ENCODE measurements at places on chromosomes 12 and 14.

GRCh38 chr12:75846102-75846501 is 185.5 kb downstream of the PHLDA1 start:
- no peak for DNase-seq

DNA sequence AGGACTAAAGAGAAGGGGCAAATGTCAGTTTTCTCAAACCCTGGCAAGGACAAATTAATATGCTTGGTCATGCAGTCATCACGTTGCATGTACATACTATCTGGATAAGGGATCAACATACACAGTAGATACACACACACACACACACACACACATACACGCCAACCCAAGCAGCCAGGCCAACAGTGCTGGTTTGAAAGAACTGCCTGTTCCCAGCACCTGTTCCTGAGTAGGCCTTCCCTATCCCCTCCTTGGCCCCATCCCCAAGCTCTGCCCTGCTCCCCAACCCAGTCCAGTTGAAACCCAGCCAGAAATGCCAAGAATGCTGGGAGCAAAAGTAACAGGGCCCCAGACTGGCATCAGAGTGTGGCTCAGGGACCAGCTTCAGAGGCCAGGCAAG is 4.4 kb downstream of the ITGA7 start:
- no peak for DNase-seq

DNA sequence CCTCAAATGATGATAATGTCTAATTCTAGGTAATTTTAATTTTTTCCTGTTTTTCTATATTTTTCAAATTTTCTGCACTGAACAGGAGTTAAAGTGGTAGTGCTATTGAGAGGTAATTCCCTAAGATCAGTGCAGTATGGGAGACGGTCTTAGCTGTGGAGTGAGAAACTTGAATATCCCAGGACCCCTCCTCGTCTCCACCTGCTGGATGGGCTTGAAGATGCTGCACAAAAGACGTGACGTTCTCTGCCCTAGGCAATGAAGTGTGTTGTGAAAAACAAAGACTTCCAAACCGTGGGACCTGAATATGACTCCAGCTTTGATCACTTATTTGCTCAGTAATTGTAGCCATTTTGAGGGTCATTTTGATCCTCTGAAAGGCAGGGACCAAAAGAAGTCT is 298.1 kb downstream of the VRK1 start:
- no peak for DNase-seq

GRCh38 chr12:124497658-124498057 is 69.8 kb downstream of the NCOR2 start:
- DNase-seq: no peak

DNA sequence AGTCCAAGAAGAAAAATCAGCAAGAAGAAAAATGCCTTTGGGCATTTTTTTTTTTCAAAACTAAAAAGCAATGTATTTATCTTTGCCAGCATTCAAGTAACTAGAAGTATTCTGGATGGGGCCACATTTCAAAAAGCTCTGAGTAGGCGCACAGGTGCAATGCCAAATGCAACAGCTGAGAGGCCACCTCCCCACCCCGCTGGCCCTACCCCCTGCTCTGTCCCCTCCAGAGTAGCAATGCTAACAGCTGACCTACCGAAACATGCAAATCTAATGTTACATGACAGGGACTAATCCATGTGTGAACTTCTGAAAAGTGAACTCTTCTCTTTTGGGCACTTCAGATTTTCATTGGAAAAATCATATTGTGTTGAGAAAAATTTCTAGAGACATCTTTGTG is 153.7 kb upstream of the SLC38A2 start:
- DNase-seq: no peak

GRCh38 chr14:37247791-37248461 is 50.2 kb downstream of the MIPOL1 start:
- DNase-seq: no peak

DNA sequence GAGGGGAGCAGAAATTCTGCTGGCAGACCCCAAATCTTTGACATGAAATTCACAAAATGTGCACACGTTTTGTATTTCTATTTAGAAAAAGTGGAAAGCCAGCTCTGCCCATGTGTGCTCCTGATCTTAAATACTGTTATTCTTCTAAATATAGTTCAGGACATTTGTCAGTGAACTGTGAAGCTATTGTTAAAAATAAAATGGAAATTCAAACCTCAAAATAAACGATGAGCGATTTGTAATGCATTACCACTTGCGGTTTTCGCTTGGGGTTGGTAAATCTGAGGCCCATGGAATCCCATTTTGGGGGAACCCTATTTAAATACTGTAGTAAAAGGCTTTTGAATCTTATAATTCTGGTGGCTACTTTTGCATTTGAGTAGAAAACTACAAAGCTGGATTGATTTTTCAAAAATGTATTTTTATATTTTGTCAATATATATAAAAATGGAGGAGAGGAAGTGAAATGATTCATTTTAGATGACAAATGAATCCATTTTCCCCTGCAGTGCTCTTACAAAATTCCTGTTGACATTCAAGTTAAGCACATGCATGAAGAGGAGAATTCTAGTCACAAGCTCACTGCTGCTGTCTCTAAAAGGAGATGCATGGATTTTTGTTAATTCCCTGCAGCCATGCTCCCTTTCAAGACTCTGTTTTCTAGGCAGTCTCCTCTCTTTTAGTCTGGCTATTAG is 47.1 kb downstream of the FLRT2 start:
- no peak for DNase-seq

DNA sequence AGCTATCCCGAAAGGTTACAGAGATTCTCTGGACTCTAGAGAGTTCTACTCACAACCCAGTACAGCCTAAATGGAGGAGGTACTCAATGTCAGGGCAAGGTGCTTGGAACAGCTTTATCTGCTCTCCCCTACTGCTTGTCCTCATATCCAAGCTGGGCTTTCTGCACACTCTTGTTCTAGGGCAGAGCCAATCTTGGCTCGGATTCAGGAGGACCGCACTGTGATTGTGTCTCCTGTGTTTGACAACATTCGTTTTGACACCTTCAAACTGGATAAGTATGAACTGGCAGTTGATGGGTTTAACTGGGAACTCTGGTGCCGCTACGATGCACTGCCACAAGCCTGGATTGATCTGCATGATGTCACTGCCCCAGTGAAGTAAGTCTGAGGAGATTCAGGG is 25.0 kb downstream of the GALNT8 start:
- DNase-seq: no peak

- no peak for DNase-seq
Measured at GRCh38 chr14:93126111-93126510, 10.4 kb upstream of the ITPK1 start.

DNA sequence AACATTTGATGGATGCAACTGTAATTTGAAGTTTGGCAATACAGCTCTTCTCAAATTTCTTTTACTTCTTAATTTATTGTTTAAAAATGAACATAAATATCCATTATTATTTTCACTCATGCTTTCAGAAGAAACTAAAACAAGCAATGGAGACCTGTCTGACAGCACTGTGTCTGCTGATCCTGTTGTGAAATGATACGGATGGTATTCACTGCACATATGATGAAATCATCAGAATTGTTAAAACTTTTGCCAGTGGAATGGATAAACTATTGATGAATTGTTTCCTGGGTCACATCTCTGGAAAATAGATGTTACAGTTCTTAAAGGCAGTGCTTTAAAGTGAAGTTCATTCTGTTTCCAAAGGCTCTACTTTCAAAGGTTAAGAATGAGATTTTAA is 59.2 kb downstream of the WASHC4 start:
- DNase-seq: no peak

- DNase-seq: peak; percentile 36
Measured at GRCh38 chr14:95156161-95157047, 925 bp downstream of the DICER1 start.

- DNase-seq: no peak
Measured at GRCh38 chr14:69647213-69647612, 35.8 kb downstream of the SUSD6 start.

DNA sequence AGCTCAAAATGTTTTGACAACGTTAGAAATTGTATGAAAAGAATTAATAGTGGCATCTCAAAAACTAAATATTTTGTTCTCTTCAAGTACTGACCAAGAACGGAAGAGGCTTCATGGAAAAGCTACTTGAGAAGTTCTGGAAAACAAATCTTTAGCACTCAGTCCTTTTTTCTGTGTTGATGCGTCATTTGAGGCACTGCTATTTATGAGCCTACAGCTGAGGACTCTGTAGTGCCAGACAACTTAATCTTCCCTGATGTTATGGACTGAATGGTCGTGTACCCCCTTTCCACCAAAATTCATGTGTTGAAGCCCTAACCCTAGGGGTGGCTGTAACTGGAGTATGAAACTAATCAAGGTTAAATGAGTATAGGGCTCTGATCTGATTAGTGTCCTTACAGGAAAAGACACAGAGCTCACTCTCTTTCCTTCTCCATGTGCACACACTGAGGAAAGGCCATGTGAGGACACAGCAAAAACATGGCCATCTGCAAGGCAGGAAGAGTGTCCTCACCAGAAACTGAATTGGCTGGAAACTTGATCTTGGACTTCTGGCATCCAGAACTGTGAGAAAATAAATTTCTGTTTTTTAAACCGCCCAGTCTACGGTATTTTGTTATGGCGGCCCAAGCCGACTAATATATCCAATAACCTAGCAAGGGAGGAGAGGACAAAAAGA is 337.0 kb upstream of the CLEC14A start:
- DNase-seq: no peak

DNA sequence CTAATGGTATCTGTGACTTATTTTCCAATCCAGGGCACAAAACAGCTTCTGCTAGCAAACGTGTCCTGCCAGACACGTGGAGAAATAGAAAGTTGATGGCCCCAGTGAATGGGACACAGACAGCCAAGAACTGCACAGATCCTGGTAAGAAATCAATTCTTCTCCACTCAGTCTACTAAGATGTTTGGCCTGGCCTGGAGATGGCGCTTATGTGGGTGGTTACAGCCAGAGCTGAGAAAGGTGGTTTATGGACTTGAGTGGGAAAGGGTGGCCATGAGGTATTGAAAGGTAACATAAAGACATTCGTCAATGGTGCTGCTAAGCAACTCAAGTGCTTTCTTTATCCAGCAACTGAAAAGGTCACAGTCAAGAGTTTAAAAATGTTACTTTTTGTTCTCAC is 2.9 kb downstream of the SLC24A4 start:
- no peak for DNase-seq

DNA sequence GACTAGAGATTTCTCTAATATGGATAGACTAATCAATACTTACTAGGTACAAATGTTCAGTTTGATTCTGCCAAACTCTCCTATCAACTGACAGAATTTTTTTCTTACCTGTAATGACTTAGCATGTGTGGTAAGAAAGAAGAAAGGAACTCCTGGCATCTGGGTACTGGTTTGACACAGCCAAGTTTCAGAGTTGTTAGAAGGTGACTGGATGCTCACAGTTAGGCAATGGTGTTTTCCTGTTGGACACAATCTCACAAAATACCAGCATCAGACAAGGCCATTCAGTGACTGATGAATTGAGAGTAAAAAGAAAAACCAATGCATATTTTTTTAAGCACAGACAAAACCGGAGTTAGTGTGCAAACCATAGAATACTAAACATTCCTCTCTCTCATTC is 4.2 kb downstream of the MUCL1 start:
- peak; percentile 19 for DNase-seq

DNA sequence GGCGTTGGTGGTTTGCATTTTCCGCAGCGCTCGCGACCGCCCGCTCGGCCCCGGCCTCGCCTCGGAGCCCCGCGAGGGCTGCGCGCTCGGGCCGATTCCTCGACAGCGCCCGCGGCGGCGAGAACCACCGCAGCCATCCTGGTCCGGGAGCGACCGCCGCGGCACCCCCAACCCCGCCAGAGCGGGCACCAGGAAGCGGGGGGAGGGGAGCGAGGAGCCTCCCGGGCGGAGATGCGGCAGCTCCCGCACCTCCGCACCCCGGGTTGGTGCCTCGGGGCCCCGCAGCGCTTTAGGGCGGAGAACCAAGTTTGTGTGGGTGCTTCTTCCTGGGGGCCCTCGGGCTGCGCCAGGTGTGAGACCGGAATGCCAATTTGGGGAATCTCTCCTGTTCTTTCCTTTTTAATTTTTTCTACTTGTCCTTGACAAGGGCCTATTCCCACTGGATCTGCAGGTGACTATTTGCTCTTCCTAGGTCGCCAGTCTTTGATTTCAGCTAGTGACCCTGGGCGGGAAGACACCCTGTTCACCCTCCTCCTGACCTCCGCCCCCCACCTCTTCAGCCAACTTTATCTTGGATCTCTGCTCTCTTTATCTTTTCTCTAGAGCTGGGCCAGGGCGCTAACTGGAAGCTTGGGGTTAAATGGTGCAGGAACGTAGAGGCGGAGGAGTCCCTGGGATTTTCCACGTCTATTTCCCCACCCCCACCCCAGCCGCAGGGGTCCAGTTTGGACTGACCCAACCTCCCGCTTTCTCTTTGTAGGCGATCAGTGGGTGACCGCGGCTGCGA is at the start of gene SOCS2:
SOCS2 (plus strand) TSS at position 751 of the 787 bp plus-strand sequence. CDS start 223 bp downstream, outside the sequence.
- peak; percentile 9 for DNase-seq

All from stimulated activated CD4-positive, alpha-beta T cell treated with anti-CD3 and anti-CD28 coated beads, Interleukin-1b, Interleukin-23, amount 100 ng/mL, for 48 hours (primary cell).